ENCODE measurements at places on chromosomes 2 and 18. TPM values are rescaled to one million over a fixed set of nuclear protein-coding genes. Genes with fewer than 3 reads are reported as not detected.

Gene FNDC4
- 6.9 TPM for total RNA-seq

Gene SANBR
- 16.3 TPM for total RNA-seq

Gene LYG1
- total RNA-seq, result 0.89 TPM

Gene UGT1A8
- not detected for total RNA-seq

Gene FOXI3
- not detected for total RNA-seq

Gene OR6B3
- not detected for total RNA-seq

Gene RBKS
- total RNA-seq, result 5.0 TPM

DNA sequence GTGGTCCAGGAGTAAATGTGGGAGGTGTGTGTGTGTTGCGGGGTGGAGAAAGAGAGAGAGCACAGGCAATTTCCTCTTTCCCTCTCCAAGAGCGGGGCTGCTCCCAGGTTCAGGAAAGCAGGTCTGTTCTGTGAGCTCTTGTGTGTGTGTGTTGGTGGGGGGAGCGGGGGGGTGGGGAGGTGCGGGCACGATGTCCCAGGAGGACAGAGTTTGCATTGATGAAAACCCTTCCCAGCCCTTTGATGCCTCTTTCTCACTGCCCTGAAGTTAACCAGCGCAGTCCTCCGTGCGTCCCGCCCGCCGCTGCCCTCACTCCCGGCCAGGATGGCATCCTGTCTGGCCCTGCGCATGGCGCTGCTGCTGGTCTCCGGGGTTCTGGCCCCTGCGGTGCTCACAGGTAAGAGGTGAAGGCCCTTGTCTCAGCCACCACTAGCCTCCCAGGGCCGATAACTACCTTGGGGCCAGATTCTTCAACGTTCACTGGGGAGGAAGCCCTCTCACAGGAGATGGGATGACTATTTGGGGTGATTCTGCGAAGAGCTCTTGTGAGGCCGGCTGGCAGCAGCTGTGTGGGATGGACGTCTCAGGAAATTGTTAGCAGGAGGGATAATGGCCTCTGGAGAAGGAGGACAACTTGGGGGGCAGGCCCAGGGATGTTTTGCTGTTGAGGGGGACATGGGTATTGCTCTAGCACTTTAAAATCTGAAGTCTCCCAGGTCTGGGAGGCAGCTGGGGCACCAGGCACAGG, at the start of gene SNORC:
TSS of gene SNORC (plus strand) at position 247 of the 748 bp plus-strand sequence. CDS start at position 325, 78 bp downstream.
- H3K4me3 ChIP-seq, result no peak within 1 kb of the TSS
- no peak for DNase-seq
- no peak within 1 kb of the TSS for H3K27ac ChIP-seq
- H3K27me3 ChIP-seq, result no peaks in the 10 kb centered on the region
- H3K36me3 ChIP-seq, result no peaks in the 10 kb centered on the region
- H3K4me1 ChIP-seq, result no peaks in the 10 kb centered on the region

GRCh38 chr2:209388446-209389037, 35.3 kb upstream of the MAP2 start:
- H3K4me3 ChIP-seq, result no peak overlapping the region
- H3K4me1 ChIP-seq, result no peaks in the 10 kb centered on the region
- H3K27me3 ChIP-seq, result peaks cover 6% of the 10 kb centered on the region
- H3K36me3 ChIP-seq, result no peaks in the 10 kb centered on the region
- H3K27ac ChIP-seq, result no peak overlapping the region

DNA sequence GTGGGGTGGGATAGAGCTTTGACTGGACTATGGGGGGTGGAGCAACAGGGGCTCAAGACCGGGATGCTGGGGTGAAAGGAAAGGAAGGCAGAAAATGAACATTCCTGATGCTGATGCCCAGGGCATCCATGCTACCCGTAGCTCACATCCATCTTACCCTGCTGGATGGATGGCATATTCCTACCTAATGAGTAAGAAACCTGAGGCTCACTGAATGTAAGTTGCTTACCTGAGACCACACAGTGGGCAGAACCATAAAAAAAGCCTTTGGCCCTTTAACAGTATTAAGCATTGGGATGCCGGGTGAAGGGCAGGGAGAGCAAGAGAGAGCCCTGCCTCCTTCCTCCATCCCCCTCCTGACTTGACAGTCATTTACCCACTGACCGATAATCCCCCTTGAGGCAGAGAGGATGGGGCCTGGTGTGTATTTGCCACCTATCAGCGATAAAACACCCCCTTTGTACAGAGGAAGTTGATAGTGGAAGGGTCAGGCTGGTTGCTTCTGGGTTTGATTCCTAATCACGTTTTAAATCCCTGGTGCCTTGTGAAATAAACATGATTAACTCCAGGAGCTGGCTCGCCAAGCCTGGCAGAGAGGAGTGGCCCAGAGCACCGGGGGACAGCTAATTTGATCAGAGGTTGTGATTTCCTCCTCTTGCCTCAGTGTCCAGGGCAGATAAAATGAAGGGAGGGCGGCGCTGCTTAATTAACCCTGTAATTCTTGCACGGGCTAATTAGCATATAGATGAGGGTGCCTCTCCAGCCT, 105.9 kb upstream of the HS6ST1 start:
- no peaks in the 10 kb centered on the region for H3K36me3 ChIP-seq
- no peak overlapping the region for H3K4me3 ChIP-seq
- H3K4me1 ChIP-seq, result peaks cover 36% of the 10 kb centered on the region

- no peaks in the 10 kb centered on the region for H3K36me3 ChIP-seq
- no peak for DNase-seq
- H3K27ac ChIP-seq, result no peak overlapping the region
- H3K4me1 ChIP-seq, result no peaks in the 10 kb centered on the region
- peaks cover 3% of the 10 kb centered on the region for H3K27me3 ChIP-seq
These were observed 14.1 kb downstream of the ADD2 start for GRCh38 chr2:70753902-70754301.

DNA sequence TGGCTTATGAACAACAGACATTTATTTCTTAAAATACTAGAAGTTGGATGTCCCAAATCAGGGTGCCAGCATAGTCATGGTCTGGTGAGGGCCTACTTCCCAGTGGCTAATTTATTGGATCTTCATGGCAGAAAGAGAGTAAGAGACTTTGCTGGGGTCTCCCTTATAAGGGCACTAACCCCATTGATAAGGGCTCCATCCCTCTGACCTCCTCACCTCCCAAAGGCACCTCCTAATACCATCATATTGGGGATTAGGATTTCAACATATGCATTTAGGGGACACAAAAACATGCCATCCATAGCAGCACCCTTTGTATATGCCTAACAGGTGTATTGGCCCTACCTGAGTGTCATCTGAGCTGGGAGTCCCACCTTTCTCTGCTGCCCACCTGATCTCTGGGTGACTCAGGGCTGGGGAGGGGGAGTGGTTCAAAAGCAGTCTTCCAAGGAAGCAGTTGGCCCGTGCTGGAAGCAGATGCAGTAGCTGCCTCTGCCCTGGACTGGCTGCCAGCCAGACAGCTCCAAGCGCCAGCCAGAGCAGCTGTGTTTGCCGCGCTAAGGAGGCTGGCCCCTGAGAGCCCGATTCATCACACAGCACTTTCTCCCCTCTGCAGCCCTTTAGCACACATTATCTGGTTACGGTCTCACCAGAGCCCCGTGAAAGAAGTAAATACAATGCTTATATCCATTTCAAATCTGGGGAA, 84.6 kb downstream of the SMAD7 start:
- H3K27me3 ChIP-seq, result no peaks in the 10 kb centered on the region
- no peak overlapping the region for H3K27ac ChIP-seq

GRCh38 chr2:204706939-204707338, 161.7 kb downstream of the PARD3B start:
- H3K4me1 ChIP-seq, result peaks cover 22% of the 10 kb centered on the region
- no peak overlapping the region for H3K27ac ChIP-seq
- peak; percentile 32 for DNase-seq
- H3K36me3 ChIP-seq, result no peaks in the 10 kb centered on the region

Data from lung (tissue), 17 donors.